ENCODE measurements at places on chromosomes 6 and 20. TPM values are rescaled to one million over a fixed set of nuclear protein-coding genes. Genes with fewer than 3 reads are reported as not detected.

- no peak for DNase-seq
Measured at GRCh38 chr20:33079259-33079658, at the start of gene BPIFB4. BPIFB4 (plus strand) TSS chr20:33079643; CDS start chr20:33081527, 1,884 bp downstream.

DNA sequence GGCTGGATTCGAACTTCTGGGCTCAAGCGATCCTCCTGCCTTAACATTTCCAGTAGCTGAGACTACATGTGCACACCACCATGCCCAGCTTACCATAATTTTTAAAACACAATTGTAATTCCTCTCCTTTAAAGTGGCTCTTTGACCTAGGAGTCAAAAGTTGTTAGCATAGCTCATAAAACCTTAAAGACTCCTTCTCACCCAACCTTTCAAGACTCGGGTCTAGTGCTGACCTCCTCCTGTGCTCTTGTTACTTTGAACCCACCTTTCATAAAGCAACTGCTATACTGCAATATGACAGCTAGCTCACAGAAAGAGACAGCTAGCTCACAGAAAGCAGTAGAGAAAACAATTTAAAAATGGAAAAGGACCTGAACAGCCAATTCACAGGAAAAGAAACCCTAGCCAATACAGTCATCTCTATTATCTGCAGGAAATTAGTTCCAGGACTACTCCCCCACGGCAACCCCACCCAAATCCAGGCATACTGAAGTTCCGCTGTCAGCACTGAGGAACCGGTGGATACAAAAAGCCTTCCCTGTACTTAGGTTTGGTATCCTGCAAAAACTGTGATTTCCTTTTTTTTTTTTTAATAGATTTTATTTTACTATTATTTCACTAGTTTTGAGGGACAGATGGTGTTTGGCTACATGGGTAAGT lies 20.3 kb downstream of the SSR1 start:
- DNase-seq: no peak

- no peak for DNase-seq
Measured at GRCh38 chr6:120966321-120966720, 368.0 kb downstream of the TBC1D32 start.

RAD21L1 gene
- total RNA-seq: 1.2 TPM

Measured in epithelial cell of proximal tubule (primary cell).